NCI-H226 (cell line): ENCODE measurements at places on chromosomes 3 and 15.

DNA sequence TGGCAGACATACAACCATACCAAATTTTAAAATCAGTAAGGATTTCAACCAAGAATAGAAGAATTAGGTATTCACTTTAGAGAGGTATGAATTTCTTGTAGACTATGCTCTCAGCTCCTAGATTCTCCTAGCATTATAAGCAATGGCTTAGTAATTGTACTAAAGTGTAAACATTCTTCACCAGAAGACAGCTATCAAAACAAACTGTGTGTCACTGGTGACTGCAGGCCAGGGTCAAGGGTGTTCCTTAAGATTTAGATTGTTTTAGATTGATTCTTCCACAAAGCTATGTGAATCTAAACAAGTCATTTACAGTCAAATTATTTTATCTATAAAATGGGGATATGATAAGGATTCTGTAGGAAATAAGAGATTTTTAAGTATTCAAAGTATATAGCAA is 23.1 kb upstream of the GP5 start:
- no peak for DNase-seq

DNA sequence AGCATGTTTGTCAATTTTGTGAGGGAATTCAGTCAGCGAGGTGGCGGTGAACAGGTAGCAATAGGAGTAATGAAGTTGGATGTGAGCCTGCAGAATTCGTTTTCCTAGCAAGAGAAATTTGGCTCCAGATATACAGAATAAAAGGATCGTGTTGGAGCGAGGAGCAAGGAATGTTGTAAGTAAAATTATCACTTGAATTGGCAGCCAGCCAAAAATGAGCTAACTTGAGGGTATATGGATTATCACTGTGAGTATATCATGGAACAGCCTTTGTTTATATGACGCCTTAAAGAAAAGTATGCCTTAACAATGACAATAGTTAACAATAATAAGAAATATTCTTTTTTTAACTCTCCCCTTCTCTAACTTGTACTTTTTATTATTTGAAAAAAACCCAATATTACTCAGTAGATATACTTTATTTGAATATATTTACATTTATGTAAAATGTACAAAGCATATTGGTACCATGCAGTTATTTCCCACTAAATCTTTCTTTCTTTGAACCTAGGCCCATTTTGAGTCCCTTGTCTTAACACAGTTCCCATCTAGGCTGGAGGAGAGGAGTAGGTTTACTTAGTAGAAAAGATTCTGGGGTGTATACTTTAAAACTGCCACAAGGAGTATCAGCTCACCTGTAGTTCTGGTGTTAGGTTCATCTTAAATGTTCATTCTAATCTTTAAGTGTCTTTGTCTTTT is 29.3 kb downstream of the EPHA6 start:
- peak; percentile 65 for DNase-seq

- no peak for DNase-seq
These were observed 143.8 kb upstream of the IL12A start for GRCh38 chr3:159844801-159845261.

DNA sequence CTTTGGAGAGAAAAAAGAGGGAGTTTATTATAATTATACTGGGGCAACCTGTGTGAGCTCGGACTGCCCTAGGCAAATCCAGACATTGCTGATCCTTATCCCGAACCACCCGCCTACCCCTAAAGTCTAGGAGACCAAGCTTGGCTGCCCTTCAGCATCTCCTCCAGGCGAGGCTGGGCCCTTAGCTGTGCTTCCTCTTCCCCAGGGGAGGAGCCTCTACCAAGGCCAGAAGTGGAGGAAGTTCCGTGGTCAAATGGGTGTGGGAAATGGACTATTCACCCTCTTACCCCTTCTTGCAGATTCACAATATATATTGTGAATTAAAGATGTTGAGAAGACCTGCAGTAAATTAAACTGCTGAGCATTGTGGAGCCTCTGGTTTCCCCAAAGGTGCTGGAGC is 158.3 kb upstream of the HES1 start:
- no peak for DNase-seq

- DNase-seq, result no peak
These were observed 122.5 kb downstream of the CHST2 start for GRCh38 chr3:143242101-143242500.

DNA sequence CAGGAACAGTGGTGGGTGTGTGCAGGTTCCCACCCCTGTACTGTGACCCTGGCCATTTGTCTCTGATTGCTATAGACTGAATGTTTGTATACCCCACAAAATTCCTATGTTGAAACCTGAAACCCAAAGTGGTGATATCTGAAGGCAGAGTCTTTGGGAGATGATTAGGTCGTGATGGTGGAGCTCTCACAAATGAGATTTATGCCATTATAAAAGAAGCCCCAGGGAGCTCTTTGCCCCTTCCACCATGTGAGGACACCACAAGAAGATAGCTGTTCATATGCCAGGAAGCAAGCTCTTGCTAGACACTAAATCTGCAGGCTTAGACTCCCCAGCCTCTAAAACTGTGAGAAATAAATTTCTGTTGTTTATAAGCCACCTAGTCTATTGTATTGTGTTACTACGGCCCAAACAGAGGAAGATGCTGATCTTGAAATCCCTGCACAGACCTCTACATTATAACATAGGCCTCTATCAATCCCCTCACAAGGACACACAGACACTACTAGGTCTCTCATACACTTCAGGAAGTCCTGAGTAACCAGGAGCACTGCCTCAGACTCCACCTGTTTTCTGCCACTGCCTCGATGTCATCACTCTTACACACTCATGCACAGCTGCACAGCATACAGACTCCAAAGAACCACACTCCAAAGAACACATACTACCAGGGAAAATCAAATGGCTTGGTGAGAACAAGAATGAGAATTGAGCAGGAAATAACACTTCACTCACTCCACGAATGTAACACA is 14.7 kb downstream of the IGSF11 start:
- DNase-seq, result no peak

DNA sequence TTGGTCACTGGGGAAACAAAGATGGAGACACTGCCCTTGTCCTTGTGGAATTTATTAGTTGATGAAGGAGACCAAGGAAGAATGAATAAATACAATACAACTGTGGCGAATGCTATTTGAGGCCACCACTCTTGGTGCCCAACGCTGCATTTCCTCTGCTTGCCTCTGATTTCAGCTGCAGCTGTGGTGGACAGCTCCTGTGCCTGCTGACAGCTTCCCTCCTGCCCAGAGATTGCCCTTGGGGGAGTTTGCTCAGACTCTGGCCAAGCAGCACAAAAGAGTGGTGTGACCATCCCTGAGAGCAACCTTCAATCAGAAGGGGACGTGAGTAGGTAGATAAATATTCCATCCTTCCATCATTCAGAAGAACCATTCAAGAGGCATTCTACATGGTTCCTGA is 64.6 kb upstream of the FHIT start:
- no peak for DNase-seq

- DNase-seq, result no peak
These were observed 33.4 kb downstream of the ZXDC start for GRCh38 chr3:126442094-126442855.

- DNase-seq, result no peak
These were observed 30.2 kb downstream of the EIF4E3 start for GRCh38 chr3:71695000-71695482.

DNA sequence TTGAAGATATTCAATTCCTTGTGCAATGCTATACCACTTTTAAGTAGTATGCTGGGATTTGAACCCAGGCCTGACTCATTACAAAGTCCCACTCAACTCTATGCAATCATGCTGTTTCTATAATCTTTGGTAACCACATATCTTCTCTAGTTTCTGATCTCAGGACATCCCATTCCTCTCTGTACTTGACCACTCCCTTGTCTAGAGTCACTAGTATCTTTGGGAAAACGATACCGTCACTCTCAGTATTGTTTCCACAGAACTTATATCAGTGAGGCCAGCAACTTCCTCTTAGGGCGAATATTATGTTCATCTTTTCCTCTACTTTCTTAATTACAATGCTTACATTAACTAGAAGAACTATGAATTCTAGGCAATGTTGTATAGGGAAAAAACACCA is 137.3 kb upstream of the TSPAN3 start:
- DNase-seq, result no peak

DNA sequence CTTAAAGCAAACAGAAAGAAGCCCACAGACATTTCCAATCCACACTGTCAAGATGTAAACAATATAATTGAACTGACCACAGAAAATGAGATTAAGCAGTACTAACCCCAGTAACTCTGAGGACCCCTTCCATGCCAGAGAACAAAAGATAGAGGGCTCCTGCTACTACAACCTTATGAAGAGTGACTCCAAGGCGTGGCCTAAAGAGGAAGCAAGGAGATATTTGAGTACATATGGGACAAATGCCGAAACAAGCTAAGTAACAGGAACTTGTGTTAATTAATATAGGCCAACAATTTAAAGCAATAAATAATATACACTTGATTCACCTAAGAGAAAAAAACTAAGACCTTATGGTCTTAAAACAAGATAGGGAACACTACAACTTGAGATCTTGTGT is 25.0 kb upstream of the VPS39 start:
- no peak for DNase-seq

DNA sequence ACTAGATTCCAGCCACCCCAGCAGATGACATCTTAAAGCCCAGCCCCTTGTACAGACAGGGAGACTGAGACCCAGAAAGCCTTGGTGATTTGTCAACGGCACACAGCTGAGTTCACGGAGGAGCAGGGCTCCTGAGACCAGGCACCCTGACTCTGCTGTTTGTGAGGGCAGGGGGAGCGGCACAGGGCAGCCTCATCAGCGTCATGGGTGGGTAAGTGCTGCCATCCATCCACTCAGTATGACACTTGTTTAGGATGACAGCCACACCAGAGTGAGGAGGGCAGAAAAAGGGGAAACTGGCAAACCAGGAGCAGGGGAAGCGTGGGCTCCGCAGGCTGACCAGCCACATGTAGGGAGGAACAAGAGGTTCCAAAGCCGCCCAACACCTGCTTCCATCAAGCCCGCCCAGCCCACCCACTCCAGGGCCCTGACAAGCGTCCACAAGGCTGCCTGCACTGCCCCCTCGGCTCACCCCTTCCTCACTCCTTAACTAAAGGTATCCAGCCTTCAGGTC is 19.9 kb downstream of the RBPMS2 start:
- no peak for DNase-seq

DNA sequence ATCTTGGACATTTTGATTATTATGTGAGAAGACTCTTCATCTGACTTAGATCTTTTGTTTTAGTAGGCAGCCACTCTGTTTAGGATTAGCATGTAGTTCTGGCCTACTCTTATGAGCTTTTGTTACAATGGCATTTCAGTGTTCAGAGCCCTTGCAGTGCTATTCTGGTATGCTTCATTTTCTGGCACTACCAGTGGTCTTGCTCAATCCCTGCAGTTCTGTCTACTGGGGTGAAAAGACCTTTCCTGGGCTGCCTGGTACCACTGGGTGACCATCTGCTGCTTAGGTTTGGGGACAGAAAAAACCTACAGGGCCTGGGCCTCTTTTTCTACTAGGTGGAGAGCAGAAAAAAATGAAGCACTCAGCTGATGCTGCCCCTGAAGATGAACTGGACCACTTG is 42.5 kb downstream of the IL16 start:
- DNase-seq, result no peak

- DNase-seq, result no peak
These were observed 14.0 kb downstream of the VIPR1 start for GRCh38 chr3:42516443-42516842.
